ENCODE measurements at places on chromosomes 5 and 9.

- no peaks in the 10 kb centered on the region for H3K4me1 ChIP-seq
- DNase-seq = no peak
- no peaks in the 10 kb centered on the region for H3K27me3 ChIP-seq
These were observed 140.9 kb upstream of the SPEF2 start for GRCh38 chr5:35476797-35477196.

DNA sequence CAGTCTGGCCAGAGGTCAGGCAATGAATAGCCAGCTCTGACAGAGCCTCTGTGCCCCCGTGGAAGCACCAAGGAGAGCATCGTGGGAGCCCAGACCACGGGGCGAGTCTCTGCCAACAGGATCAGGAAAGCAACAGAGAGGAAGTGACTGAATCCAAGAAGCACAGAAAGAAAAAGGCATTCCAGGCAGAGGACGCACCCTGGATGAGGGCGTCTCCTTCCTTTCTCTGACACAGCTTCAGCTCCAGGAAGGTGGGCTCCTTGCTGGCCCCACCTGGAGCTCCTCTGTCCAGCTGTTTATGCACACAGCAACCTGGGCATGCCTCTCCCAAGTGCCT, 16.6 kb downstream of the HK3 start:
- H3K27ac ChIP-seq = no peak overlapping the region
- H3K36me3 ChIP-seq = no peaks in the 10 kb centered on the region
- H3K27me3 ChIP-seq = no peaks in the 10 kb centered on the region
- no peaks in the 10 kb centered on the region for H3K4me1 ChIP-seq
- DNase-seq = no peak

- no peak overlapping the region for H3K4me3 ChIP-seq
- peak overlapping the region; percentile 59 for H3K27ac ChIP-seq
- H3K27me3 ChIP-seq = no peaks in the 10 kb centered on the region
These were observed 114.8 kb upstream of the COL5A1 start for GRCh38 chr9:134526584-134527477.

- DNase-seq = no peak
- no peak overlapping the region for H3K27ac ChIP-seq
- H3K4me1 ChIP-seq = no peaks in the 10 kb centered on the region
- H3K36me3 ChIP-seq = no peaks in the 10 kb centered on the region
These were observed 361.9 kb upstream of the SMARCA2 start for GRCh38 chr9:1653282-1653681.

DNA sequence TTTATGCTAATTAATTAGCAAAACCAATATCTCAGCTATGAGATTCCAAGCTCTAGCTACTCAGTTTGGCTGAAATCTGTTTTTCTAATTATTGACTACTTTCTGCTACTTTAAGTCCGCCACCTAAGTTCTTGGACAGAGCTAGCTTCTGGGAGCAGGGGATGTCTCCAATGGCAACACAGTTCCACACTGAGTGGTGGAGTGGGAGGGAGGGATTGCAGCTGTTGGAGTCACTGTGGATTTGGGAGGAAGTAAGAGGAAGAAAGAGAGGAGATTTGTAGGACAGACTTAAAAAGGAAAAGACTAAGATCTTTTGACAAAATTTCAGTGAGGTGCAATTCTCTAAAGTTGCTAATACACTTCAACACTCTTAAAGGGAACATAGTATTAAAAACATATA, 450.8 kb downstream of the NFIB start:
- H3K4me3 ChIP-seq = no peak overlapping the region
- peaks cover 21% of the 10 kb centered on the region for H3K4me1 ChIP-seq
- no peaks in the 10 kb centered on the region for H3K27me3 ChIP-seq
- no peaks in the 10 kb centered on the region for H3K36me3 ChIP-seq
- H3K27ac ChIP-seq = peak overlapping the region; percentile 9

DNA sequence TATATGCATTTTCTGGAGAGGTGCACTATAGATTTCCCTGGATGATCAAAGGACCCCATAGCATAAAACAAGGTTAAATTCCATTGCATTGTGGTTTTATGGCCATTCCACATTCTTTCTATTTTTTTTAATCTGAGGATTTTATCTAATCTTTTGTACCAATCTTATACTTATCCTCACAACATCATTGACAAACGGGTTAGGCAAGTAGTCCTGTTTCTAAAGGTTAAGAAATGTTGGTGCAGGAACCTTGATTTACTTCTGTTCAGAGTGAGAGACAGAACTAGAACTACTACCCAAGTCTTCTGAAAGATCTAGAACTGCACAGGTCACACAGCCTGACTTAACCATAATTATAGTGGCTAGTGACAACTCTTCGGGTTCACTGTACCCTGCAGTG, 5.7 kb upstream of the DAB2 start:
- H3K27me3 ChIP-seq = no peaks in the 10 kb centered on the region
- no peak overlapping the region for H3K27ac ChIP-seq
- no peaks in the 10 kb centered on the region for H3K4me1 ChIP-seq
- no peak overlapping the region for H3K4me3 ChIP-seq

DNA sequence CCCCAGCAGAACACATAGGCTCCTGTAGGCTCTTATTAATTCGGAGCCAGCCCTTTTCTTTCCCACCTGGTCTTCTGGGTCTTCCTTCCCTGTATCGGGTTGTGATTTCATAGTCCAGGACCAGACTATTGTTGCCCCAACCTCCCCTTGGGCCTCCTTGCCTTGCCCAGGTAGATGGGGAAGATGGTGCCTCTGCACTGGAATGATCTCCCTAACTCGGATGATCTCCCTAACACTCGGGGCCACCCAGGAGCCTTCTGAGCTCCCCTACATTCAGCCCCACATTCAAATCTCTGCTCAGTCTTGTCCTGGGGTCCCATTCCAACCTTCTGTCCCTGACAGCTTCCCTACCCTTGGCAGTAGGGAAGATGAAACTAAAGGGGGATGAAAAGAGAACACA, 2.7 kb upstream of the IRF1 start:
- no peak overlapping the region for H3K27ac ChIP-seq
- H3K36me3 ChIP-seq = no peaks in the 10 kb centered on the region

GRCh38 chr9:78236551-78236910, 656 bp downstream of the CEP78 start:
- H3K27me3 ChIP-seq = no peaks in the 10 kb centered on the region
- peaks cover 4% of the 10 kb centered on the region for H3K36me3 ChIP-seq
- no peaks in the 10 kb centered on the region for H3K4me1 ChIP-seq
- H3K4me3 ChIP-seq = peak overlapping the region; percentile 65

DNA sequence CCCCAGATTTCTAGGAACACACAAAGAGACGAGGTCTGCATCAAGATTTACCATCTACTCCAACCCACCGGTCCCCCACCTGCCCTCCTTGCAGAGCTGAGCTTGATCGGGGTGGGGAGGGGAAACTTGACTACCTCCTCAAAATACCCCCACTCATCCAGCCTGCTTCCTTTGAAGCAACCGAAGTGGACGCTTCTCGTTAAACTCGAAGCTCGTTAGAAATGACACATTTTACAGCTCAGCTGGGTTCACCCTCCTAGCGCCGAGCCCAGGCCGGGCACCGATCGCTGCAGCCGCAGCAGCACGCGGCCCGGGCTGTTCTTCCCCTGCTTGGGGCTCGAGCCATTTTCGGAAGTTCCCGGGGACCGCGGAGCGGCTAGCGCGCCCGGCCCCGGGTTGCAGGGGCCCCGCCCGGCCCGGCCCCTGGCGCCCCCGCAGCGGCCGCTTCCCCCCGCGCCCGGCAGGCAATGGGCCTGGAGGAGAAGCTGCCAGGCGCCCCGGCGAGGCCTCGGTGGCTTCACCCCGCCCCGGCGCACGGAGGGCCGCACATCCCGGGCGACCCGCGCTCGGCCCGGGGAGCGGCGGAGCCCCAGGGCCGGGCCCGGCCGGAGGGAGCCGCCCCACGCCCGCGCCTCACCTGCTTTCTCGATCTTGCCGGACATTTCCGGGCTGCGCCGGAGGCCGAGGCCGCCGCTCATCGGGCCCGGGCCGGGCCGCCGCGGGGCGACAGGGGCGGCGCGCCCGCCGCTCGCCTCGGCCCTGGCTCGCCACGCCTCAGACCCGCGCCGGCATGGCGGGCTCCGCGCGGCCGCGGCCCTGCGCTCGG, 530 bp downstream of the RAPGEF1 start:
- no peaks in the 10 kb centered on the region for H3K36me3 ChIP-seq
- no peaks in the 10 kb centered on the region for H3K27me3 ChIP-seq
- H3K4me3 ChIP-seq = peak overlapping the region; percentile 58

GRCh38 chr9:126809068-126809467, 4.2 kb downstream of the ZBTB43 start:
- H3K4me3 ChIP-seq = no peak overlapping the region
- H3K36me3 ChIP-seq = peaks cover 25% of the 10 kb centered on the region
- no peaks in the 10 kb centered on the region for H3K4me1 ChIP-seq
- no peak overlapping the region for H3K27ac ChIP-seq

DNA sequence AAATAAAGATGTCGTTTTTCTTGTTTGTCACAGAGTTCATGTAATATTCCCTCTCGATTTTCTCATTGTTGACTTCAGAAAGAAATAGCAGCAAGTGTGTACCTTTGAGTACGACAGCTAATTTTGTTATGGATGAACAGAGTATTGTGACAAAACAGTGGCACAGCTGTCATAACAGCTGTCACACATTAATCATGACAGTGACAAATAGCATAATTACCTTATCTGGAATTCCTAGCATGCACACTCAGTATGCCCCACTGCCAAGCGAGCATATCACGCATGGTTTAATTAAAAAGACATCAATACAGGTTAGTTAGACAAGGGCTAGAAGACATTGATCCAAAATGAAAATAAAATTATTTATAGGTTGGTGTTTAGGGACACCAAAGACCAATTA, 375.1 kb downstream of the SPATA31D1 start:
- H3K27ac ChIP-seq = no peak overlapping the region
- DNase-seq = no peak

GRCh38 chr5:132265336-132266030, 8.0 kb downstream of the PDLIM4 start:
- no peaks in the 10 kb centered on the region for H3K4me1 ChIP-seq
- H3K27ac ChIP-seq = peak overlapping the region; percentile 75
- H3K27me3 ChIP-seq = no peaks in the 10 kb centered on the region
- H3K36me3 ChIP-seq = peaks cover 10% of the 10 kb centered on the region

GRCh38 chr5:139171779-139172404, 26.3 kb downstream of the SIL1 start:
- no peak overlapping the region for H3K27ac ChIP-seq
- H3K36me3 ChIP-seq = no peaks in the 10 kb centered on the region
- DNase-seq = no peak
- H3K4me1 ChIP-seq = no peaks in the 10 kb centered on the region
- no peak overlapping the region for H3K4me3 ChIP-seq

DNA sequence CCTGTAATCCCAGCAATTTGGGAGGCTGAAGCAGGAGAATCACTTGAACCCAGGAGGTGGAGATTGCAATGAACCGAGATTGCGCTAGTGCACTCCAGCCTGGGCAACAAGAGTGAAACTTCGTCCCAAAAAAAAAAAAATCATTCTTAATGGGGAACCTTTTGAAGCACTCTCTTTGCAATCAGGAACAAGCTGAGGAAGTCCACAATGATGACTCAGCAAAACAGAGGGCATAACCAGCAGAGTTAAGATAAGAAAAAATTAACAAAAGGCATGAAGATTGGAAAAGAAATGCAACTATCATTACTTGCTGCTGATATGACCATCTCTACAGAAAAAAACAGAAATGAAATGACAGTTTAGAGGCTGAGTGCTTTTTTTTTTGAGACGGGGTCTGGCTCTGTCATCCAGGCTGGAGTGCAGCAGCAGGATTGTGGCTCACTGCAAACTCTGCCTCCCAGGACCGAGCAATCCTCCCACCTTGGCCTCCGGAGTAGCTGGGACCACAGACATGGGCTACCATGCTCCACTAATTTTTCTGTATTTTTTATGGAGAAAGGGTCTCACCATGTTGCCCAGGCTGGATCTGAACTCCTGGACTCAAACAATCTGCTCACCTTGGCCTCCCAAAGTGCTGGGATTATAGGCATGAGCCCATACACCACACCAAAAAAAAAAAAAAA, 88.0 kb downstream of the FNBP1 start:
- H3K27me3 ChIP-seq = no peaks in the 10 kb centered on the region
- peaks cover 4% of the 10 kb centered on the region for H3K4me1 ChIP-seq
- H3K36me3 ChIP-seq = peaks cover 23% of the 10 kb centered on the region
- no peak overlapping the region for H3K4me3 ChIP-seq
- no peak overlapping the region for H3K27ac ChIP-seq
- peak; percentile 53 for DNase-seq

- H3K4me1 ChIP-seq = no peaks in the 10 kb centered on the region
- H3K27ac ChIP-seq = no peak overlapping the region
- H3K27me3 ChIP-seq = no peaks in the 10 kb centered on the region
- H3K36me3 ChIP-seq = no peaks in the 10 kb centered on the region
- DNase-seq = no peak
These were observed 1317.4 kb upstream of the CDH9 start for GRCh38 chr5:28355831-28356230.

DNA sequence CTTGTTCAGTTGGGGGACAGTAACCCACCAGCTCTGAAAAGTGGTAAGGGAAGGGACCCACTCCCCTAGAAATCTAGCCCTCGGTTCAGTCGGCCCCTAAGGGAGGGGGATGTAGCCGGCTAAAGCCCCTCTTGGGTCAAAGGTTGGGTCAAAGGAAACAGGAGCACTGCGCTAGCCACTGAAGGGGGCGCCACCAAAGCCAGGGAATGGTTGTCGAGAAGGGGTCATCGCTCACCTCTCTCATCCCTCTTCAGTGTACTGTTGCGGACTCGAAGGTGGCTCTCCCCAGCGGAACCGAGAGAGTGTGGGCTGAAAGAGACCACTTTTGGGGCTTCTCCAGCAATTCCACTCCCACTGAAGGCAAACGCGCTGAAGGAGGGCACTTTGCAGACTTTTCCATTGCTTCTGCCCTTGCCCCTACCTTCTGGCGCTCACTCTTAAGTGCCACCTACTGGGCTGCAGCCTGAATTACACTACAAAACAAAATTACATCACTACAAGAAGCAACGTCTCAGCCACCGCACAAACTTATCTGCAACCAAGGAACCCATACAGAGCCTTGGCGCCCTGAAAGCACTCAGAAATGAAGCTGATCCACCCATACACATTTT, 396.9 kb downstream of the PDE4D start:
- no peak overlapping the region for H3K4me3 ChIP-seq
- H3K4me1 ChIP-seq = no peaks in the 10 kb centered on the region
- no peaks in the 10 kb centered on the region for H3K27me3 ChIP-seq

DNA sequence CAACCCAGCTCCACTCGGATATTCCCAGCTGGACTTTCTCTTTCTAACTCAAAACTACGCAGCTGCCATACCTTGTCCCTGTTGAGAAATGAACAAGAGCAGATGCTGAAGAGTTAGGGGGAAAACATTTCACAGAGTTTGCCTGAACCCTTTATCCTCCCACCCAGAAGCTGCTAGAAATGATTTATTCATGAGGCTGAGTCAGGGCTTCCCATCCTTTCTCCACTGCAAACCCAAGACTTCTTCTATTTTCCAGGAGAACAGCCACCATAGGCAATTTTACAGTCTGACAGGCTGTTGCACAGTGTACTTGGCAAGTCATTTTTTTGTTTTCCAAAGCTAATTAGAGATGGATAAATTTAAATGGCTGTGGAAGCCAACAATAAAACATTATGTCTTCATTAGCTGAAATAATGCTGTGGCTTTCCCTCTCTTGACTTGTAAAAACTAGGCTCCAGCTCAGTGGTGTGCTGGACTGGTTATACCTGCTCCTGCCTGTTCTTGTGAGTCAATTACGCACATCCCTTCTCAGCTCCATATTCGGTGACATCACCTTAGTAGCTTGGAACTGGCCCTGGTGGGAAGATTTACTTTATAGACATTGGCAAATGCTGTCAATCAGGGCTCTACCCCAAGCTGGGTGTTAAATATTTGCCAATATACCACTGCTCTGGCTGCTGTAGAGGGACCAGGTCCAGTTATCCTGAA, 71.9 kb downstream of the KIF4B start:
- no peak for DNase-seq
- no peaks in the 10 kb centered on the region for H3K27me3 ChIP-seq
- H3K4me1 ChIP-seq = no peaks in the 10 kb centered on the region
- H3K27ac ChIP-seq = no peak overlapping the region
- H3K4me3 ChIP-seq = no peak overlapping the region
